Neural progenitor cell (in vitro differentiated cells): ENCODE measurements at places on chromosomes 7 and 10.

GRCh38 chr10:48451969-48452878 is 145.7 kb downstream of the MAPK8 start:
- DNase-seq: no peak

DNA sequence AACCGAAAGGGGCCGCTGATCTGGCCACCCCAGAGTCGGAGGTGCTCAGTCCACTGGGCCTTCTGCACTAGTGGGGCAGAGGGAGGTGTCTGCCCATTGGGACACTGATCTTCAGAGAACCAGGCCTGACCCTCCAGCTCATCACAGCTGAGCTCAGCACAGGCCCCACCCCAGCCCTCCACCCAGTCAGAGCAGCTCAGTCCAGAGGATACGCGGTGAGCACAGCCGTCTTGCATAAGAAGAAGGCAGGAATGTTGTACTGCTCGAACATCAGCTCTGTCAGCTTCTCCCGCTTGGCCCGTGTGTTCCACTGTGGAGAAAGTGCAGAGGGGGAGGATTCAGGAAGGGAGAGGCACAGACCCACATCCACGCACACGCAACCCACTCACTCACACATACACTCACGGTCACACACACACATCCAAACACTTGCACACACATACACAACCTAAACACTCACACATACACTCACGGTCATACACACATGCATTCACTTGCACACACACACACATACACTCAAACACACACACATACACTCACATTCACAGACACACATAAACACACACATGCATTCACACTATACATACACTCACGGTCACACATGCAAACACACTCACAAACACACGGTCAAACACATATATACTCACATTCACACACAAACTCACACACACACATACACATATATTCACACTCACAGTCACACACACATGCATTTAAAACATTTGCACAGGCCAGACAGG is 6.3 kb downstream of the ACTL6B start:
- DNase-seq: no peak

- DNase-seq: peak; percentile 85
Observed at GRCh38 chr10:120131183-120131582, 238.7 kb downstream of the SEC23IP start.

DNA sequence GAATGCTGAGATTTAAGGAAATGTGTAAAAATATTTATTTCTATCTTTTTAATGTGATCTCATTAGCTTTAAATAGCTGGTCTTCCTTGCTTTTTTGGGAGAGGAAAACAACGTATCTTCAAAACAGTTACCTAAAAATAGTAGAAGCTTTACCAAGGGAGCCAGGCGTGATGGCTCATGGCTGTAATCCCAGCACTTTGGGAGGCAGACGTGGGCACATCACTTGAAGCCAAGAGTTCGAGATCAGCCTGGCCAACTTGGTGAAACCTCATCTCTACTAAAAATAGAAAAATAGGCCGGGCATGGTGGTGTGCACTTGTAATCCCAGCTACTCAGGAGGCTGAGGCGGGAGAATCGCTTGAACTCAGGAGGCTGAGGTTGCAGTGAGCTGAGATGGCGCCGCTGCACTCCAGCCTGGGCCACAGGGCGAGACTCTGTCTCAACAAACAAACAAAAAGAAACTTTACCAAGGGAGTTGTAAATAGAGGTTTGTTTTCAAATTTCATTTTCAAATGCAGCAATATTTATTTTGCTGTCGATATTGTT is 48.4 kb upstream of the ITGB1 start:
- DNase-seq: no peak

DNA sequence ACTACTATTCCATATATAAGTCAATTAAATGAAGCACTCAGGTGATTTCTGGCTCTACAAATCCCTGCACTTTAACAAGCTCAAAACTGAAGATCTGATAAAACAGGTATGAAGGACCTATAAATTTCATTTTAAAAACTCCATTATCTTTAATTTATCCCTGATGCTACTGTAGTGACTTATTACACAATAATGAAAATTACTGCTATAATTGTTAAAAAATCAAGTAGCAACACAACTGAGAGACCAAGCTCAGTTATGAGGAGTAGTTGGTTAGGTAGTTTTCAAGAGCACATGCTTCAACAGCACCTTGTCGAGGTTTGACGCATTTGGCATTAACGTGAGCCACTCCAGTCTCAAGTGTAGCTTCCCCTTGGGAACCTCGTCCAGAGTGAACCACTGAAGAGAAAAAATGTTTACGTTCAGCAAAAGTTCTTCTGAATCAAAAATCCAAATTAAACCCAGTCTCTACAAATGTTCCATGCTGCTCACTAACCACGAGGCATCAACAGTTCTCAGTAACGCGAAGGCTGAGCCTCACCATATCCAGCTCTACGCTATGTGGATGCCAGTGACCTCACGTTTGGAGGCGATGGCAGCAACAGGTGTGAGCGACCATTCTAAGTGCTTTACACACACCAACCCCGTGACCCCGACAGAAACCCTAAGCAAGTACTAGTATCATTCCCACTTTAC is 55.3 kb upstream of the NCAPG2 start:
- no peak for DNase-seq

- no peak for DNase-seq
Observed at GRCh38 chr7:44484482-44485313, 5.8 kb downstream of the NUDCD3 start.

DNA sequence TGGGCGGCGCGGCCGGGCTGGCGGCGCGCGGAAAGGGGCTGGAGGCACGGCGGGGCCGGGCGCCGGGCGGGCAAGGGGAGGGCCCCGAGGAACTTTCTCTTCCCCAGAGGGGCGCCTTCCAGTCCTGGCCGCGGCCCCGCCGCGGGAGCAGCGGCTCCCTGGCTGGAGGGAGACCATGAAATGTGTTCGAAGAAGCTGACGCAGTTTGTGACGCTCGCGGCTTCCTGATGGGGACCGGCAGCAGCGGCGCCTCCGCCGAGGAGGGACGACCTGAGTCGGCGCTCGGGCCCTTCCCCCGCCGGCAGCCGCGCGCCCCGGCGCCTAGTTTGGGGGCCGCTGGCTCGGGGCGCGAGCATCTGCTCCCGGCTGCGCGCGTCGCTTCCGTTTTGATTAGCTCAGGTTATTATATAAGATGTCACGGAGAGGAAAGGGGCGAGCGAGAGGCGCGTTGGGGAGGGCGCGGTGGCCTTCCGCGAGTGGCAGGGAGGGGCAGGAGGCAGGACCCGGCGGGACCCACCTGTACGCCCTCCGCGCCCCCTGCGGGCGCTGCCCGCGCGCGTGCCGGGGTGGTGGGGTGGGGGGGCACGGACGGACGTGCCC is 57.1 kb upstream of the PCGF5 start:
- peak; percentile 71 for DNase-seq

DNA sequence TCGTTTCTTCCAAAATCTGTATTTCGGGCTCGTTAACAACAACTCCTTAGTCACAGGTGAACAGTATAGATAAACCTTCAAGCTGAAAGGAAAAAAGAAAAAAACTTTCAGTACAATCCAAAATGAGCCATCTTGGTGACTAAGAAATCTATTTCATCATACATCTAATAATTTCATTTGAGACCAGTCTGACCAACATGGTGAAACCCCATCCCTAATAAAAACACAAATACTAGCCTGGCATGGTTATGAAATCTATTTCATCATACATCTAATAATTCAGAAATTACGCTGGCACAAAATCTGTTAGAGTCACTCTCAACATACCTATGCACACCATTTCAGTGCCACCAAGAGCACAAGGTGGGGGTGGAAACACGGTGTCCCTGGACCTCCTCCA is 8.8 kb downstream of the DCLRE1C start:
- DNase-seq: no peak

- peak; percentile 45 for DNase-seq
Observed at GRCh38 chr10:34181553-34182300, 633.4 kb downstream of the PARD3 start.

- no peak for DNase-seq
Observed at GRCh38 chr10:80172896-80173295, 32.4 kb downstream of the ANXA11 start.

DNA sequence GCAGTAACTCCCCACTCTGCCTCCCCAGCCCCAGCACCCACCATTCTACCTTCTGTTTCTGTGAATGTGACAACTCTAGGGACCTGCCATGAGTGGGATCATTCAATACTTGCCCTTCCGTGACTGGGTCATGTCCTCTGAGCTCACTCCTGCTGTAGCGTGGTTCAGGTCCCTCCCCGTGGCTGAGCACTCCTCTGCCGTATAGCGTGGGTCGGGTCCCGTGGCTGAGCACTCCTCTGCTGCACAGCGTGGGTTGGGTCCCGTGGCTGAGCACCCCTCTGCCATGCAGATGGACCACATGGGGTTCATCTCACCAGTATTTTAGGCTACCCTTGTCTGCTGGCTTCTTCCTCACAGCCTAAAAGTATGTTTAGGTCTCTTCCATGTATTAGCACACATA is 43.0 kb downstream of the INSIG1 start:
- DNase-seq: no peak

- no peak for DNase-seq
Observed at GRCh38 chr10:80484243-80484642, 30.1 kb downstream of the TSPAN14 start.

DNA sequence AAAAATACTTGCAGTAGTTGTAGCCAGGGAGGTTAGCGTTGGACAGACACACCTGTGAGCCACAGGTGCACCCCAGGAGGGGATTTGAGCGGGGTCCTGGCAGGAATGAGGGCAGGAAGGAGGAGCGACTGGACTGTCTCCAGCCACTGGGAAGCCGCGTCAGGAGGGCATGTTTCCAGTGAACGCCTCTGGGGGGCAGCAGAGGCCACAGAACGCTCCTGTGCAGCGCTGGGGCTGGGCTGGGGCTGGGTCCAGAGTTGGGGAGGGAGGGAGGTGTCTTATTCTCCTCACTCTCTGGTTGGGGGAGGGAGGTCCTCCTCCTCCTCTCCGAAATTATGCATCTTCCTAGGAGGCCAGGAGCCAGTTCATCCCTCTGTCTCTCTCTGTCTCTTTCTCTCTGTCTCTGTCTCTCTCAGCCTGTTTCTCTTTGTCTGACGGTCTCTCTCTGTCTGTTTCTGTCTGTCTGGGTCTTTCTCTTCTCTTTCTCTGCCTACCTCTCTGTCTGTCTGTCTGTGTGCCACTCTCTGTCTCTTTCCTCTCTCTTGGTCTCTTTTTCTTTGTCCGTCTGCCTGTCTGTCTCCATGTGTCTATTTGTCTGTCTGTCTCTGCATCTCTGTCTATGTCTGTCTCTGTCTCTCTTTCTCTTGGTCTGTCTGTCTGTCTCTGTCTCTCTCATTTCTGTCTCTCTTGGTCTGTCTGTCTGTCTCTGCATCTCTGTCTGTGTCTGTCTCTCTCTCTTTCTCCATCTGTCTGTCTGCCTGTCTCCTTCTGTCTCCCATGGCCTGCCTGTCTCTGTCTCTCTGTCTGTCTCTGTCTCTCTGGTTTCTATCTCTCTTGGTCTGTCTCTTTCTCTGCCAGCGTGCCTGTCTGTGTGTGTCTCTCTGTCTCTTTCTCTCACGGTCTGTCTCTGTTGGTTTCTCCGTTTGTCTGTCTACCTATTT is 9.9 kb upstream of the PSMG3 start:
- peak; percentile 86 for DNase-seq

DNA sequence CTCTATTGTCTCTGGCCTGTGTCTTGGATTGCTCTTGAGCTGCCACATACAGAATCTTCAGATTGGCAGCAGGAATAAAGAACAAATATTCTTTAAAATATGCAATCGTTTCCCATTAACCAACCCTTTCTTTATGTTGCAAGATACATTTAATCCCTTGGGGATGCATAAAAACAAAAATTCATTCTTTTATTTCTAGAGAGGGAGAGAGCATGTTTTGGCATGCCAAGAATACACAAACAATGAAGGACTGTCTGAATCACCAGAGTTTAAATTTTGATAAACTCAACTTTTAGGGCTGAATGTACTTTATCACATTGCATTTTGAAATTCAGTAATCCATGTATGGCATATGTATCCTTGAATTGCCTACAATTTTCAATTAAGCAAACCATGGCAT is 154.3 kb upstream of the SEMA3D start:
- no peak for DNase-seq

GRCh38 chr10:69742356-69742695 is 59.4 kb upstream of the COL13A1 start:
- no peak for DNase-seq

- DNase-seq: no peak
Observed at GRCh38 chr10:31866118-31866670, 62.4 kb downstream of the ARHGAP12 start.

DNA sequence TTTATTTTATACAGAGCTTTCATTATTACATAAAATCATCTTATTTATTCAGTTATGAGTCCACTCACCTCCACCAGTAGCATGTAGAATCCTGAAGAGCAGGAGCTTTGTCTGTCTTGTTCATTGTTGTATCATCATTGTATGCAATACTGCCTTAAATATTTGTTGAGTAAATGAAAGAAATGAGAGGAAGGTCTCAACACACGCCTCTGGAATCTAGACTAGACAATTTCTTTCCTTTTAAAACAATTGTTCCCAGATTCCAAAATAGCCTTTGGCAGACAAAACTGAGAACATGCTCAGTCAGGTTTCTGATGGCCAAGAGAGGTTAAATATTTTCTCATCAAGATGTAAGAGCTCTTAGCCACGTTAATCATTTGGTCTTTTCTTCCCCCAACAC is 173.1 kb upstream of the AGR3 start:
- DNase-seq: no peak

GRCh38 chr10:99630433-99630832 is 10.2 kb upstream of the SLC25A28 start:
- DNase-seq: peak; percentile 14
